Stimulated activated CD4-positive, alpha-beta T cell treated with anti-CD3 and anti-CD28 coated beads, Interleukin-4, amount 100 ng/mL, for 1 hour (primary cell): ENCODE measurements at places on chromosomes 11 and 22.

DNA sequence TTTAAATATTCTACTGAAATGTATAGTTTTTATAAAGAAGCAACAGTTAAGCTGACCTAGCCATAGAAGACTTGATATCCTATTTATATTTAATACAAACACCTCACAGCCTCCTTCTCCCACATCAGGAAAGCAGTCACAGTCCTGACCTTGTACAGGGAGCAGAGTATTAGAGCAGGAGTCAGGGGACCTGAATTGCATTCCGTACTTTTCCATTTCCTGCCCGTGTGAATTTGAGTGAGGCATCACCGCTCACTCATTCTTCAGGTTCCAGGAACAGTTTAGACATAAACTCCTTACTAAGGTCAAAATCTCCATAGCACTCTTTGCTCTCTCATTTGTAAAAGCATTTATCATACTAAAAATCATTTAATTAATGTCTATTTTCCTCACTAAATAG lies 482.5 kb upstream of the FAT3 start:
- no peak for DNase-seq

- no peak for DNase-seq
Observed at GRCh38 chr11:116881143-116881542, 43.7 kb upstream of the APOA1 start.

DNA sequence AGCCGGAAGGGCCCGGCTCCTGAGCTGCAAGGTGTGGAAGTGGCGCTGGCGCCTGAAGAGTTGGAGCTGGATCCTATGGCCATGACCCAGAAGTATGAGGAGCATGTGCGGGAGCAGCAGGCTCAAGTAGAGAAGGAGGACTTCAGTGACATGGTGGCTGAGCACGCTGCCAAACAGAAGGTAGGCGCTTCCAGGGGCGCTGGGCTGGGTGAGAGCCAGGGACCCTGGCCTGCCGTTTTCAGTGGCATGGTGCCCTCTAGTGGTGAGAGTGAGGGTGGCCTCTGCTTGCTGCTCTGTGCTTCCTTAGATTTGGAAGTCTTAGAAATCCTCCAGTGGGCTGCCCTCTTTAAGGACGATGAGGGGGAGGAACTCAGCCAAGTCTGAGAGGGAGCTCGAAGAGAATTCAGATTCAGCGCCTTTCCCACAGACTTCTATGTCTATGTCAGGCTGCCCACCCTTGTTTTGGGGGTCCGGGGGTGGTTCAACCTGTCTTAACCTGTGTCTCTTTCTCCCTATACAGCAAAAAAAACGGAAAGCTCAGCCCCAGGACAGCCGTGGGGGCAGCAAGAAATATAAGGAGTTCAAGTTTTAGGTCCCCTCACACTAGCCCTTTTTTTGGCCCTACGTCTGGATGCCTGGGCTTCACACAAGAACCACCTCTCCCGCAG lies 1.8 kb upstream of the PACS1 start:
- peak; percentile 74 for DNase-seq

DNA sequence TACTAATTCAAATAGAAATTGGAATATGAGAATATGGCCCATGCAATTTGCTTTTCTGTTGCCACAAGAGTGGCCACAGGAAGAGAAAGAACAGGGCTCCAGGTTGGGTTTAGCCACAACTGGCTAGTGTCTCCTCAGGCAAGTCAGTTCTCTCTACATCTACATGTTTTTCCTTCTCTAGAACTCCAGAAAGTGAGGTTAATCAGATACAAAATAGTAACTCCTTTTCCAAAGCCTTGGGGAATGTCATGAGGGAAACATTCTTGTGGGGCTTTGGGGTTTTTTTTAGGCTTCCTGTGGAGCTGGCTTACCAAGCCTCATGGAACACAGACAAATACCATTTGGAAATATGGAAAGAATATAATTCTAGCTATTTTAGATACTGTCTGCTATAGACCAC lies 161.6 kb downstream of the NAV2 start:
- DNase-seq, result no peak

GRCh38 chr11:70496591-70497535 lies 98.5 kb downstream of the CTTN start:
- DNase-seq, result no peak
